ENCODE measurements at places on chromosomes 7 and 10. TPM values are rescaled to one million over a fixed set of nuclear protein-coding genes. Genes with fewer than 3 reads are reported as not detected.

DNA sequence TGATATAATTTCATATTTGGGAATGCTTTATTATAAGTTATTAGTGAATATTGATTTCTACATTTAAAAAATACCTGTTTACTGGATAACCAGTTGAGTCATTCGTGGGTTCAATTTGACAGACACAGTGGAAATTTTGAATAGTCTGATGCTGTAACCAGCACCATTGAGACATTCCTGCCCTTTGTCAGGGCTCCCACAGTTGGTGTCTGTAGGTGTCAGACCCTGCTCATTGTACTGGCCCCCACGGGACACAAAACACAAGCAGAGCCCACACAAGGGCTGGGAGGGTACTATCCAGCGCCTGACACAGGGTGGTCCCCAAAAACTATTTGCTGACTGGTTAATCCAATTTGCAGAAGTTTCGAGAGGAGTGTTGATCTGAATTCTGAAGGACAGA lies 35.9 kb downstream of the EEPD1 start:
- DNase-seq, result no peak
- H3K27me3 ChIP-seq, result no peaks in the 10 kb centered on the region
- no peak overlapping the region for H3K27ac ChIP-seq
- no peak overlapping the region for H3K4me3 ChIP-seq
- H3K36me3 ChIP-seq, result no peaks in the 10 kb centered on the region
- no peaks in the 10 kb centered on the region for H3K4me1 ChIP-seq

Gene AGR2
- not detected for total RNA-seq

GRCh38 chr7:17205910-17206309 lies 92.5 kb upstream of the AHR start:
- no peaks in the 10 kb centered on the region for H3K36me3 ChIP-seq
- no peak overlapping the region for H3K4me3 ChIP-seq

Gene SRRM3
- not detected for total RNA-seq

GRCh38 chr7:2896131-2896530 lies 52.0 kb upstream of the GNA12 start:
- DNase-seq, result no peak
- no peak overlapping the region for H3K4me3 ChIP-seq
- no peak overlapping the region for H3K27ac ChIP-seq
- peaks cover 17% of the 10 kb centered on the region for H3K4me1 ChIP-seq
